ENCODE measurements at places on chromosomes 2 and 18.

DNA sequence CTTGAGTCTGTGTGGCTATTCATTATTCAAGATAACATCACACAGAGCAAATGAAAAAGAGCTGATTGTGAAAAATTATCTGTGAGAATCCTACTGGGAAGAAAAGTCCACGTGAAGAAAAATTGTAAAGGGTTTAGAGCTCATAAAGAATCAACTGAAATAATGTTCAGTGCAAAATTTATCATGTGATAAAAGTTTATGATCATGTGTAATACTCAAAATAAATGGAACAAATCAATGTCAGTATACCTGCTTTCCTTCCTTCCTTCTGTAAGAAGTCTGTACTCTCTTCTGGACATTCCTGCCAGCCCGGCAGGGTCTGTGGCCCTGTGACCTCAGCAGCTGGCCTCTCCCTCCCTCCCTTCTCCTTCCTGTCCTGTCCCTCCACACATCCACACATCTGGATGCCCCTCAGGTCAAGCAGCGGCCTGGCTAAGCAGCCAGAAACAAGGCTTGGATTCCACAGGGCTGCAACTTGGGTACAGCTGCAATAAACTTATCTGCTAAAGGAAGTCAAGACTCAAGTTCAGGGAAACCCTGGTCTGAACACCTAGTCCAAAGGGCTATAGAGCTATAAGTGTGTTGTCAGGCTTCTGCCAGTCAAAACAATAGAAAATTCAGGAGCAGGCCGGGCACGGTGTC is 172.1 kb downstream of the MREG start:
- DNase-seq: no peak

DNA sequence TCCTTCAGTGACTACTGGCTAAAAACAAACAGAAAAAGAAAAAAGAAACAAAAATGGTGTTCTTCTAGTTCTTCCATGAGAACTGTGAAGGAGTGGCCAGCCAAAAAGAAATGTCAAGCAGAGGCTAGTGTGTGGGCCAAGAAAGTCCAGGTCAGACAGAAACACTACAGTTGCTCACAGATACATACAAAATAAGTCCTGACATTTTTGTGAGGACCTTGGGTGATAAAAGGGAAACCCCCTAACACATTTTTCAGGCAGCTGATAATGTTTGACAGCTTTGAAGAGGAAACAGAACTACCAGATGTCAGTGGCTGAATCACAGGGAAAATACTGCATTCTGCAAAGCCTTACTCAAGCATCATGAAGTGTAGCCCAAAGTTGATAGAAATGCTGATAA is 28.1 kb downstream of the ARHGAP25 start:
- DNase-seq: peak; percentile 70

DNA sequence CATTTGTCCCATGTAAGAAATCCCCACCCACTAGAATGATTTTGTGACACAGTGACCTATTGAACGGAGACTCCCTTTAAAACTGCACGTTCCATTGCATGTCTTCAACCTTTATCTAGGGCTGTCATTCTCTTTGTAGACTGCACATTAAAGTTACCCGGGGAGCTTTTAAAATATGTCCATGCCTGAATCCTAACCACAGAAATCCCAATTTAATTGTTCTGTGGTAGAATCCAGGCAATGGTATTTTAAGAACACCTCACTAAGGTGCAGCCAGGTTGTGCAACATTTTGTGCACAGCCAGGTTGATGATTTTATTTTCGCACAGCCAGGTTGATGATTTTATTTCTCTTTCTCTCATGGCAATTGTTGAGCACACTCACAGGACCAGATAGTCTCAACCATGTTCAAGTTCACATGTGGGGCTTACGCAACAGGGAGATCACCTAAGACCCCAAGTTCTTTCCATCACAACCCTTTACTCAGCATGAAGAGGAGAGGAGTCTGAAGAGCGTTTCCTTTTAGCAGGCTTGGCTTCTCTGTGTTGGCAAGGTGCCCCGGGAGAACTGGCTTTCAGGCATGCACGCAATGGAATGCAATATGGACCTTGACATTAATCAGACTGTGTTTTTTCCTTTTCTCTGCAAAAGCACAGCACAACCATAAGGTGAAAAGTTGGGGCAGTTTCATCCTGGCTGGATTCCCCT is 467.3 kb upstream of the ETAA1 start:
- DNase-seq: no peak

GRCh38 chr18:72866442-72866900 is 1.3 kb downstream of the NETO1 start:
- no peak for DNase-seq
